ENCODE measurements at places on chromosomes 2 and 18.

- DNase-seq = no peak
These were observed 37.5 kb downstream of the FBXO11 start for GRCh38 chr2:47868611-47869352.

- DNase-seq = peak; percentile 39
These were observed 110.6 kb downstream of the TMEM182 start for GRCh38 chr2:102872388-102872787.

DNA sequence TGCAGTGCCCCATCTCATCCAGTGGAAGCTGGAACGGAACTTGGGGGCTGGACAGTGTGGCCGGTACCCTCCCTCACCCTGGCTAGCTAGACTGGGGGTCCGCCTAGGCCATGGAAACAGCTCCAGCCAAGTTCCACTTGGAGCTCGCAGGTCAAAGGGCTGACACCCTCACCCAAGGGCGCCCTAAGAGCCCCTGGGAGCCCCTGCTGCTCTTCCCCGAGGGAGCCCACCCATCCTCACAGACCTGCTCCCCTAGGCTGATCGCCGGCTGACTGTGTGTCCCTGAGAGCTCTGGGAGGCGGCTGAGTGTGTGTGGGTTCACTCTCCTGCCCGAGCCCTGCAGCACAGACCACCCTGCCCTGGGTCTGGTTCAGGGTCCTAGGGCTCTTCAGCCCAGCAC is 118.2 kb upstream of the OTOS start:
- DNase-seq = no peak

- no peak for DNase-seq
These were observed 11.0 kb upstream of the RALB start for GRCh38 chr2:120241684-120242083.

DNA sequence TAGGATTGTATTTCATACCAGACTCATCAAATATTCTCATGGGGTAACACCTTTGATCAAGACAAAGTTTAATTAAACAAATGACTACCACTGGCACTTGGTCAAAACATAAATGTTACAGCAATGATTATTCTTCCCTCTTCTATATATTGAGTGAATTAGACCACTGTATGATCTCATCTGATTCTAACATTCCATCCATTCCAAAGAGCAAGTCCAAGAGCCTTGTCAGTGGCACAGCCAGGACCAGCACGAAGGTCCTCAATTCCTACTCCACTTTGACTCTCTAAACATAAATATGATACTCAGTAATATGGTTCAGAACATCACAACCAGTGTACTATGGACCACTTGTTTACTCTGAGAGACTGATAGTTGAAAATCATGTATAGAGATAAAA is 86.4 kb downstream of the AP1S3 start:
- DNase-seq = no peak

GRCh38 chr2:2788076-2788475 is 457.0 kb upstream of the MYT1L start:
- DNase-seq = no peak

- DNase-seq = no peak
These were observed 90.4 kb upstream of the HAAO start for GRCh38 chr2:42882756-42883155.

GRCh38 chr2:124805060-124805459 is 780.0 kb downstream of the CNTNAP5 start:
- no peak for DNase-seq

GRCh38 chr18:77866351-77866750 is 616.7 kb downstream of the GALR1 start:
- no peak for DNase-seq

- DNase-seq = no peak
These were observed 433.7 kb upstream of the TNP1 start for GRCh38 chr2:217293607-217294006.

DNA sequence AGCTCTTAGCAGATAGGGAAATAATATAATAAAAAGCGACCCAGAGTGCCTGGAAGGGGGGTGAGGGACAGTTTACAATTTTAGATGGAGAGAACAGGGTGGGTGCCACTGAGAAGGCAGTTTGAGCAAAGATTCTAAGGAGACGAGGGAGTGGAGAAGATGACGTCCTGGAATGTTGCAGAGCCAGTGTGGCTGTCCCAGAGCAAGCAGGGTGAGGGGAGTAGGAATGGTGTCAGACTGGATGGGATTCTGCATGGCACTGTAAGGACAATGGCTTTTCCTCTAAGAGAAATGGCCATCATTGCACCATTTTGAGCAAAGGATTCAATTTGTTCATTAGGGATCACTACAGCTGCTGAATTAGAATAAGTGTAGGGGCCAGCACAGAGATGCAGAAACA is 73.1 kb downstream of the FAM124B start:
- no peak for DNase-seq

DNA sequence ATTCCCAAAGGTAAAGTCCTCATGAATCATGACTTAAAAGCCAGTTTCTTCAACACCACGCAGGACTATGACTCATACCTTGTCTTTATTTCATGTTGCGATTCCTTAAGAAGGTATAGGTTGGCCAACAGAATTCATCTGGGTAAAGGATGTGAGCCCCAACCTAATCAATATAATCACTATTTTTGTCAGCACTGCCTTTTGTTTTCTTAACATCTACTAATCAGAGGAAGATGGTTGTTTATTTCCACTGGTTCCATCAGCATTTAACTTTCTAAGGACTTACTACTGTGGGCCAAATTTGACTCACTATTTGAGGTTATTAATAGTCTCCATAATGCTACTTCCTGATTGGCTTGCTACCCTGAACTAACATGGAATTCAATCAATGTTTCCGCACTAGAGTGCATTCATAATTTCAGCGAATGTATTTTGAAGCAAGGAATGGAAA is 78.6 kb downstream of the SCG2 start:
- DNase-seq = no peak

DNA sequence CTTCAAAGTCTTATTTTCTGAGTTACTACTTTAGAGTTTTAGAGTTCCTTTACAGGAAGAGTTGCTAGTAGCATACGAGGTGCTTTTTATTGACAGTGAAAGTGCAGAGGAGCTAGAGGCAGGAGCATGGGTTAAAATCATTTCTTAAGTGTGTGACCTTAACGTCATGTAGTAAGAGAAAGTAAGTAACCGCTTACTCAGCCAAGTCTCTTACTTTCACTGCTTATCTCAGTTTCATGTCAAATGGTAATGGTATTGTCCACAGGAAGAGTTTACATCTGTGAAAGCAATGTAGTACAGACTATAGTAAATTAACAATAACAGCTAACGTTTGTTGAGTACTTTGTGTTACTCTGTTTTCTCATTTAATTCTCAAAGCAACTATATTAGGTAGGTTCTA is 12.6 kb downstream of the NDUFAF7 start:
- DNase-seq = no peak

DNA sequence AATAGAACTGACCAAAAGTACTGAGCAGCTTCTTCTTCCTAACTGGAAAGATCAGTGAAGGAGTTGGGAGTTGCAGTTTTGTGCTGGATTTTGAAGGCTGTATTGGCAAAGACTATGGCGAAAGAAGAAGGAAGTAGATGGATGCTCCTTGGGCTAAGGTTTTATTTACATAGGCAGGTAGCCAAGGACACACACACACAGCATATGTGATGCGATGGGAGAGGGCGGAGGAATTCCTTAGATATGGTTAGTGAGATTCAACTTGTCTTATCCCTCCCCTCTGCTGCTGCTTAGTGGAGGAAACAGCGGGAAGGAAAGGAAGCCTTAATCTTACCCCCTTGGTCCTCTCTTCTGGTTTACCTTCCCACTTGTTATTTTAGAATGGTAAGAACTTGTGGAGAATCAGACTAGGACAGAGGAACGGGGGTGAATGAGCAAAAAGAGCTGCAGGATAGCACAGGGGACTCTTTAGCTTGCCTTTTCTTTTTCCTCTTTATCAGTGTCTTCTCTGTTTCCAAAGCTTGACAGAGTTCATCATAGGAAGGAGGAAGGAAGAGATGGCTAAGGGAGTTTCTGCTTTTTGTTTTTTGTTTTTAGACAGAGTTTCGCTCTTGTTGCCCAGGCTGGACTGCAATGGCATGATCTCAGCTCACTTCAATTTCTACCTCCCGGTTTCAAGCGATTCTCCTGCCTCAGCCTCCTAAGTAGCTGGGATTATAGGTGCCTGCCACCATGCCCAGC is 87.9 kb downstream of the OSBPL6 start:
- peak; percentile 51 for DNase-seq

DNA sequence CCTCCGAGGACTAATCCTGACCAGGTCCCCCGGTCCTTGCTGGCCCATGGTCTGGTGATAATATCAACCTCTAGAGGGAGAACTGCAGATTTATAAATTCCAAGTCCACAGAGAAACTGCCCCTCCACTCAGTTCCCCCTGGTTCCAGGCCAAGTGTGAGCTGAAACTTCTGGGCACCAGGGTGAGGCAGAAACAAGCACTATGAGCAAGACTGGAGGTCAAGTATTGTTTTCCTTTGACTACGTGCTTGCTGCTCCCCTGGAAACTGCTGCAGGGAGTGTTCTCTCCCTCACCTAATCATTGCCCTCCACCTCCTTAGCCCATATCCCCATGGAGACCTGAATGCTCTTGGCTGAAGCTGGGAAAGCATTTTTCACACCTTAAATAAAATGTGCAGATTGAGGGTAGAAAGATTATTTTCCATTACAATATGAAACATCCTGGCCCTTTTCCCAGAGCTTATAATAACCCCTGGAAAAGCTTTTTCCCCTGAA is 135.2 kb downstream of the RDH14 start:
- no peak for DNase-seq

DNA sequence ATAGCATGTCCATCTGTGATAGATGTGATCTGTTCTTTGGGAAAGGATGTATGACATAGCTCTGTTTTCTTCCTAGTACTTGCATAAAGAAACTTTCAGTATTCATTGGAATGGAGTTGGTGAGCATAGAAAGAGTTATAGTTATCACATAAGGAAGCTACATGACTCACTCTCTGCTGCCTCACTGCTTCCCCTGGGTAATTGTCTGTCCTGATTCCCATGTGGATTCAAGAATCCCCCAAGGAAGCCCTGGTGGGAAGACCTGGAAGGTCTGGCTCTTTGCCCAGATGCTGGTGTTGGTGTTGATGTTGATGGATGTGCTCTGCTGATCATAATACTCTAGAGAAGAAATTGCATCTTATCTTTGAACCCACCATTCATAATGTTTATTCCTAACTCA is 60.6 kb downstream of the PTPN4 start:
- DNase-seq = no peak

GRCh38 chr2:232200195-232200594 is 178.4 kb upstream of the ALPP start:
- DNase-seq = no peak

DNA sequence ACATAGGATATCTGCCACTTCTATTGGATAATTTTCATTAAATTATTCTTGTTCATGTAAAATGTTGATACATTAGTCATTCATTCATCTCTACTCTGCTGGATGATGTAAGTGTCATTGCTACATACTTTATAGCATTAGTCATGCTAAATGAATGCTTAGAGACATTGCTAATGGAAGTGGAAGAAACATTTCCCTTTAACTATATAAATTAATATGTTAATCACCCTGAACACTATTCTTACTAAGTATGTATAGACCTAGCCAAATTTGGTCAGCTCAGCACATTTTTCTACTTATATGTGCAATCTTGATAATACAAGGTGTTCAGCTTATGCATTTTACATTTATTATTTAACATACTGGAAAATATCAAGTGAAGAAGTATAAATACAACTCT is 160.2 kb downstream of the DPP4 start:
- DNase-seq = peak; percentile 40

DNA sequence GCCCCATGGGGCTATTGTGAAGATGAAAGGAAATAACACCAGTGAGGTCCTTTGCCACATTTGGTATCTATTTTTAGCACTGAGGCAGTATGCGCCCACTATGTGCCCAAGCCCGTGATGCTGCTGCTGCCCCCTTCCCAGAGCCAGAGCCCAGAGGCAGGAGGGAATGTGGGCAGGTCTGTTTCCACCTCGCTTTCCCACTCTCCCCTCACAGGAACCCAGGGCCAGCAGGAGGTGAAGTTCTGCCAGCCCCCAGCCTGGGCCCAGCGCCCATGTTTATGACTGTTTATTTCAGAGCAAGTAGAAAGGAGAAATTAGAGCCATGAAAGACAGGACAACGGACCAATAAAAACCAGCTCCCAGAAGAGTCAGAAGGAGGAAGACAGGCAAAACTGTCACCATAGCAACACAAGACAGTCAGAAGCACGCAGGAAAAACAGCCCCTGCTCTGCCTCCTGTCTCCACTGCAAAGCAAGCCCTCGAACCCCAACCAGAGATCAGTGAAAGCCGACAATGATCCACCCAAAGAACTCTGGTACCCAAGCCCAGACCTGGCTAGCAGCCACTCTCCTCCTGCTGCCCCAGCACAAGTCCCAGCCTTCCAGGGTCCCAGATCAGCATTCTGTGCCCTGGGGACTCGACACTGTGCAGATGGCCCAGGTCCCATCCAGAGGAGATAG is 1.4 kb downstream of the CYRIA start:
- DNase-seq = peak; percentile 15

DNA sequence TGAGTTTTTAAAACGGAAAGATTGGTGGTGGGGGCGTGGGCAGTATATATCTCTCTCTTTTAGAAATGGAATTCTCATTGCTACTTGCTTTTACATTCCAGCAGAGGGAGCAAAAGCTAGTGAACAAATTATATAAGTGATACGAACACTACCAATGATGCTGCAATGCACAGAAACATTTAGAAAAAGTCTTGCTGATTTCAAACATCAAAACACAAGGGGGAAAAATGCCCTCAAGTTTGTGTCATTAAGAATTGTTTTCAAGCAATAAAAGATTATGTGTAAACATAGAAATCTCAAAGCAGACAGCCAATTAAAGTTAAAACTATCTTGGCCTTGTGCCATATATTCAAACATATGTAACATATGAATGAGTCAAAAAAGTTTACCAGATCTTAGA is 296.3 kb upstream of the KCNJ3 start:
- DNase-seq = peak; percentile 81

DNA sequence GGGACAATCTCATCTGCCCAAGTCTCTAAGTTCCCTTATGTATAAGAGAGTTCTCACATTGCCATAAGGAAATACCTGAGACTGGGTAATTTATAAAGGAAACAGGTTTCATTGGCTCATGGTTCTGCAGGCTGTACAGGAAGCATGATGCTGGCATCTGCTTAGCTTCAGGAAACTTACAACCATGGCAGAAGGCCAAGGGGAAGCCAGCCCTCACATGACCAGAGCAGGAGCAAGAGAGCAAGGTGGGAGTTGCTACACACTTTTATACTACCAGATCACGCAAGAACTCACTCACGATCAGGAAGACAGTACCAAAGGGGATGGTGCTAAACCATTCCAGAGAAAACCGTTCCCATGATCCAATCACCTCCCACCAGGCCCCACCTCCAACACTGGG is 73.9 kb downstream of the PRKRA start:
- no peak for DNase-seq

- peak; percentile 62 for DNase-seq
These were observed 142.7 kb upstream of the NRP2 start for GRCh38 chr2:205539603-205540002.

GRCh38 chr2:117551858-117552257 is 262.6 kb upstream of the DDX18 start:
- peak; percentile 47 for DNase-seq

GRCh38 chr2:180033993-180034894 is 27.1 kb upstream of the CWC22 start:
- peak; percentile 96 for DNase-seq

GRCh38 chr2:65329525-65329924 is 101.9 kb downstream of the ACTR2 start:
- peak; percentile 62 for DNase-seq

Data from DMS53 (cell line).